ENCODE measurements at places on chromosomes 11 and 22.
A peak's percentile ranks its signal among the peaks of the same experiment; 100 is the strongest.

GRCh38 chr11:93000511-93001476 is 31.3 kb downstream of the MTNR1B start:
- DNase-seq: no peak

DNA sequence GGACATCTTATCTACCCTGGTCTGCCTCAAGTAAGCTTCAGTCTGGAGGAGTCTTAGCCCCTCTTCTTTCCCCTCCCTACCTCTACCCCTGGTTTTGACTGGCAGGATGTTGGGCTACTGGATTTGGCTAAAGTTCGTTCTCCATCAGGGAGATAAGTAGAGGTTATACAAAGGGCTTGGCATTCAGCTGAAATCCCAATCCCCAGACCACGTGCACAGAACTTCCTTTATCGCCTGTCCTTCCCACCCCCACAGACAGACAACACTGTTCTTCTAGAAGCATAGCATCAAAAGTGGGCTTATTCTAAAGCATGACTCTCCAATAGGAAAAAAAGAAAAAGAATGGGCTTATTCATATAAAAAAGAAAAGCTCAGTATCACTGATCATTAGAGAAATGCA is 7.8 kb downstream of the PRG3 start:
- no peak for DNase-seq

- no peak for DNase-seq
These were observed 14.2 kb downstream of the ARRB1 start for GRCh38 chr11:75337195-75337654.

DNA sequence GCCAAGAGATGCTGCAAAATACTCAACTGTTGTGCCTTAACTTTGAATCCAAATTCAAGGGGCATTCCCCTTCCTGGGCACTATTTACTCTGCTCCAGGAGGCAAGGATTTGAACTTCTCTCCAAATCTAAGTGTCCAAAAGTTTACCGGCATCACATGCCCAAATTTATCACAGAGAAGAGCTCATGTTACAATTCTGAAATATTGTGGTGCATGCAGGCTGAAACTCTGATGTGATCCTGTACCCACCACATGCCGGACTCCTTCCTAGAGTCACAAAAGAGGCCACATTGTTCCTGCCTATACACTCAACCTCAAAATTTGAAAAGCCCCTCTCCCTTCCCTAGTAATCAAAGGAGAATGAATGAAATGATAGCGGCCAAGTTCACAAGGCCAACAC is 1.3 kb downstream of the TRAF6 start:
- DNase-seq: no peak

DNA sequence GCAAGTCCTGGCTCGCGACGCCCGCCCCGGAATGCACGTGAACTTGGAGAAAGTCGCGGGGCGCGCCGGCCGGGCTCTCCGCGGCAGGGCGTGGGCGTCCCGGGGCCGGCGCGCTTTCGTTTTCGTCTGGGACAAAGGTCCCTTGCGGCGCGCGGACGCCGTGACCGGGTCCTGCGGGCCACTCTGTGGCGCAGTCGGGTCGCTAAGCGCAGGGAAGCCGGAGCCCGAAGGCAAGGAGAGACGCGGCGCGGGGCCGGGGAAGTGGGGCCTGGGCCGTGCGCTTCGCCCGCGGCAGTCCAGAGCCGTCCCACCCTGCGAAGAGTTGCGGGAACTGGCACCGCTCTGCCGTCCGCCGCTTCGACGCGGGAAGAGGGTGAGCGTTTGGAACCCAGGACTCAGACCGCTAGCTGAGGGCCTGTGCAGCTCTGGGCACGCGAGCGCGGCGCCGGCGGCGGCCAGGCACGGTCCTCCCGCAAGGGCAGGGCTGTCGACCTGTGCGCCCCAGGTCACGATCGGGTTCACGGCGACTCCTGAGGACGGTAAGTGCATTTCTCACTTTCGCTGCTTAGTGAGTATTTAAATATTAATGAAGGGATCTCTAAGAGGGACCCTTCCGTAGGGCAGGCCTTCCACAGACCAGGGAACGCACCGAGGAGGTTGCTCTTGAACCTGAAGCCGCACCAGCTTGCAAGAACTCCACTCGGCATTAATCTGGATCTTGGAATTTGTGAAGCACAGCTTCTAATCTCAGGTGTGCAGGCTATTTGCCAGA is 78.0 kb upstream of the PPARA start:
- DNase-seq: peak; percentile 86

DNA sequence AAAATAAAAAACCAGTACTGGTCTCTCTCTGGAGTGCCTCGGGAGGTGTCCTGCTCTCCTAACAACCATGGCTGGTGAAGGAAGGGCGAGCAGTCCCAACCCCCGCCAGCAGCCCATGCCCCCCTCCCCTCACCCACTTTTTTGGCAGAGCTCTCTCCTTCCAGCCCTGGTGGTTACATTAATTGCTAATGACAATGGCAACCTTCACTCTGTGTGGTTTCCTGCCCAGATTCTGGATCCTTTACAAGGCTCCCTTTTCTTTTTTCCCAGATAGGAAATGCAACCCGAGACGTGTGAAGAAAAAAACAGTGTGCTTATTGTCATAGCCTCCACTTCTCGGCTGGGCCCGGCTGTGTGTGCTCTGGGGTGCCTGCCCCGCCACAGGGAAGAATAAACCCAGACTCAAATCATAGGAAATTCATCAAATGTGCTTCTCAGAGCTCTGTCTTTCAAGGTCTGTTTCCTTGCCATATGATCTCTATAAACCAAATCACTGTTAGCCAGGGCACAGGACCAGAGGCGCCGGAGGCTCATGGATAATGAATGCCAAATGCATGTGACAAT is 513.0 kb downstream of the SOX6 start:
- no peak for DNase-seq
